Activated B cell treated with CpG ODN at 0.5 μM for 24 hours (primary cell): ENCODE measurements at places on chromosomes 3 and 15.
A peak's percentile ranks its signal among the peaks of the same experiment; 100 is the strongest.

DNA sequence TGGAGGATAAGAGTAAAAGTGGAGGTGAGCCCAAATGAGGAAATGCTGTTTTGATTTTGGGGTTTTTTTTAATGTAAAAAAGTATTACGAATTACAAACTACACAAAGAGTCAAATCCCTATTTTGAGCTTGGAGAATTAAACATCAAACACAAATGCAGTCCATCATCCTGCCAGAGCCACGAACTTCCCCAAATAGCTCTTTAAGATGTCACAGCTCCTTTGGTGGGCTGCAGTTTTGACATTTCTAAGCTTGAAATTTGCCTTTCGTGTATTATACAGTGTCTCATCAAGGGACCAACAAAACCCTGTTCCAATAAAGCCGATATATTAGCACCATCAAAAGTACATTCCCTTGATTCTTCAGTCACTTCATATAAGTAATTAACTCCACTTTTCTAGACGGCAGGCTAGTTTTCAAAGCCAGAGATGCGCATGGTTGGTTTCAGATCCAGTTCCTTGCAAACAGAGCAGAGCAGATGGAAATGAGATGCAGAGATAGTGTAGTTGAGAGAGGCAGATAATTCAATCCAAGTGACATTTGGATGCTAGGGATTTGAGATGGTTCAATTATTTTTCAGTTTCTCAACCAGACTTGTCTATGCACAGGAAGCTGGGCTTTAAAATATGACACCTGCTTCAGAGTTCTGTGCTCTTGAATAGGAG lies 580.9 kb downstream of the EDEM1 start:
- DNase-seq, result no peak

DNA sequence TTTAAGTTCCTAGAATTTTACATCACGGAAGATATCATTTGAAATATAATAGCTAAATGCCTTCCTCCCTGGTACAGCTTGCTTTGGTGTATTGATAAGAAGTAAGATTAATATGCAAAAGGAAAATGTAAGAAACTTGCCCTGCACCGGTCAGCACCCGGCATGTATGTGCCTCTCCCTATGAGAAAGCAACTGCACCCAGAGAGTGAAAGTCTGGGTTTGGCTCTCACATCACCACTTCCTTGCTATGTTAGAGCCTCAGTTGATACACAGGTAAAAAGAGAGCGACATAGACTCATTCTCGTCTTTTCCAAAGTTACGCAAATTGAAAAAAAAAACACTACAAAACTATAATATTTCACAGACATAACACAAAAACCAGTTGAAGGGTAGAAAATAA lies 96.7 kb downstream of the FOXP1 start:
- DNase-seq, result no peak

DNA sequence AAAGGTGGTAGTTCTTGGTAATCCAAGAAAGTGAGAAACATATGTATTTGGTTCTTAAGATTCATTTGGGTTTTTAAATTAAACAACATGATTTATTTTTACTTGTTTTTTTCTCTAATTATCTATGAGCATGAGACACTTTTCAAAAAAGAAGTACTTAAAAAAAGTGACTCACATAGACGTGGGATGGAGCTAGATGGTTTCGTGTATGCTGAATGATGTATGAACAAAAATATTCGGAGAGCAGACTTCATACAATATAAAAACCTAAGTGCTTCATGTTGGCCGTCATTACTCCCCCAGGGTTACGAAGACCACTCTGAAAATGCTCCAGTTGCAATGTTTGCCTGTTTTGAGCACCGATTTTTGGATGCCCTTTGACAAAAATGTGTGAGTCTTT lies 90.9 kb downstream of the RORA start:
- DNase-seq, result no peak

DNA sequence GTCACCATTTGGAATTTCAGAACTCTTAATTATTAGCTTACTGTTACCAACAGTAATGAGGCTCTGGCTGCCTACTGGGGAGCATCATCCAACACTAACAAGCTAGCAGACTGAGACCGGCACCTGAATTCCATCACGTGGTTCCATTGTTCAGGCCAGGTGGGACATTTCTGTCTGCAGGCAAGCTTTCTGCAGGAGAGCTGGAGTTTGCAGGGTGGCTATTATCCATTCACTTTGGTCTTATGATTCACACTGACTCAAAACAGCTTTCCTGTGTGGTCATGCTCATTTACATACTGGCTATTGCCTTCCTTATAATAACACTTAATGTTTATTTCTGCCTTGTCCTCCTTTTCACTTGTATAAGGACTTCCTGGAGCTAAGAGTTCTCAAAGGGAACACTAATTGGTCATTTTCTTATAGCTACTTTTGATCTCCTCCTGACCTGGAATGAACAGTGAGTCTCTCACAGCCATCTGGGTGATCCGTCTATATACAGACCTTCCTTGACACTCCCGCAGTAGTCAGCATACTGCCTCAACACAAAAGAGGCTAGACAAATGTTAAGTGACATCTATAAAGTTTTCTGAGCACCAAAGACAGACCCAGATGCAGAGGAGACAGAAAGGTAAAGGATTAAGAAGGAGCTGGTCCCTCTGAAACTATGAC lies 695.4 kb downstream of the FHIT start:
- no peak for DNase-seq

DNA sequence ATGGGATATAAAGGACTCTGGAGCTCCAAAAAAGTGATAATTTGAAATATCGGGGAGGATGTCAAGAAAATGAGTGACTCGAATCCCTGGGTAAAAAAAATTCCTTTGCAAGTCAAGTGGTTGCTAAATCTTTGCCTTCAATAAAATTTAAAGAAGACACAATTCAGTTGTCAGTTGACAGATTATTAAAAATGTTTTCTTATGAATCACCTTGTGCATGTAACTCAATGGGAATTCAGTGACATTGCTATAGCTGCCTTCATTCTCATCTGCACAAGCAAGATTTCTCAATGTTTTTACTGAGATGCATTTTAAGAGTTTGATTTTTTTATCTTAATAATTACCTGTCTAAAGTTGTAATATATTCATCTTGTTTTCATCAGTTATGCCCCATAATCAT lies 264.0 kb upstream of the IL12A start:
- DNase-seq, result no peak

GRCh38 chr3:129282727-129283327 lies 4.2 kb downstream of the HMCES start:
- no peak for DNase-seq

DNA sequence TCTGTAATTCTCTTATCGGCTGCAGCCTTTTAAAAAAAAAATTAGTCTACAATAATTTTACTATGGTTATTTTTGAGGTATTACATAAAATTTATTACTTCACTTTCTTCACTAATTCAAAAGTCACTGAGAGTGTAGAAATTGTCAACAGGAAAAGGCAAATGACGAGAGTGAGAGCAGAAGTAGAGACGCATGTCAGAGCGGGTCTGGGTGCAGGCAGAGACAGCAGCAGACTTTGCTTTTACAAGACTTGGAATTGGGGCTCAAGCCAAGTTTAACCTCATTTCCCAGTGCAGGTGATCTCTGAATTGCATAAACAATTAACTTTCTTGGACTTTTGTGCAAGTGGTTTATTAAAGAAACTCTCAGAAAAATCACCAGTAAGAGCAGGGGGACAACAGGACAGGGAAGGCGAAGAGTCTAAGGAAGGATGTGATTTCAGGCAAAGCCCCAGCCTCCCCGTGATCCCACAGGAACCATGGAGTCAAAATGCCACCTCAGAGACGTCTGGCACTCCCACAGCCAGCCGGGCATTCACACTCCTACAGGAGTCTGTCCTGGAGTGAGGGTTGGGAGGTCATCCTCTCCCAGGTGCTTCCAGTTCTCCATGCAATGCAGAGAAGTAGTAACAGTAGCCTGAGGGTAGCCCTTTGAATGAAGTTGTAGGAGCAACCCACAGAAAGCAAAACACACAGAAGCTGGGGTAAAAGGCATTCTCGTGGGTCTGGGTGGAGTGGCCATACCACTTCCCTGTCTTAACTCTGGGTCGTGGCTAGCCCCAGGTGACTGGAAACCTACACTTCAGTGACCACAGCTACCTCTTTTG lies 274.0 kb upstream of the TGFBR2 start:
- no peak for DNase-seq

- no peak for DNase-seq
Observed at GRCh38 chr3:180684807-180685206, 5.5 kb upstream of the CCDC39 start.

GRCh38 chr3:123394391-123395020 lies 54.4 kb downstream of the ADCY5 start:
- DNase-seq, result no peak

- DNase-seq, result no peak
Observed at GRCh38 chr3:57383406-57383805, 90.9 kb upstream of the ASB14 start.

- DNase-seq, result no peak
Observed at GRCh38 chr3:114666623-114667022, 372.8 kb downstream of the TIGIT start.

GRCh38 chr3:36476286-36476942 lies 96.1 kb downstream of the STAC start:
- DNase-seq, result no peak

DNA sequence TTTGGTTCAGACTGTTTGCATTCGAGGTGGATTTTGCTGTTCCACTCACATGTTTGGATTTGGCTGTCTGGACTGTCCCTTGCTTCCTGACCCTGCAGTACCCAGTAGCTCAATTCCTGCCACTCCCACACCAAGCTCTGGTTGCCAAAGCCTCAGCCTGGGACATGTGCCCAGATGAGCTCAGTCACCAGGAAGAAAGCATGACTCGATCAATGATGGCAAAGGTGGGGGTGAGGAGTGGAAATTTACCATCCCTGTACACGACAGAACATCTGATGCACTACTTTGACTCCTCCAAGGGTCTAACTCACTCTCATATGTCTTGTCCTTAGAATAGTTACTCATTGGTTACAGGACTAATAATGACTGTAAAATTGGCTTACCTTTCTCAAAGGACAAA lies 45.2 kb downstream of the ZNF385D start:
- no peak for DNase-seq

GRCh38 chr15:101088788-101089578 lies 162.9 kb downstream of the CHSY1 start:
- peak; percentile 86 for DNase-seq

DNA sequence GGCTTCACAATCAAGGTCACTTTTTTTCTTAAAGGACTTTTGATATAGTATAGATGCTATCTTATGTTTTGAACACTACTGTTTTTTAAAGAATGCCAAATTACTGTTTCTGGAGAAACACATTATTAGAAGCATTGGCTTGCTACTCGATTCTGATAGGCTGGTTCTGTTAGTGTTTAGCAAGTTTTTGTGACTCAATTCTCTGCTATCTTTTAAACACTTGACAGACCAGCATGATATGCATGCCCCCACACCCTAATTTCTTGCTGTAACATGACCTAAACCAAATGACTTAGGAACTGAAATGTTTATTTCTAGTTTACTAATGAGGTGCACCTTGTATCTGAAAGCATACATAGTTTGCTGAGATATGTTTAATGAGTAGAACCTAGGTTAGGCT lies 5.5 kb upstream of the IL20RB start:
- DNase-seq, result no peak
